ENCODE measurements at places on chromosomes 7 and 10. TPM values are rescaled to one million over a fixed set of nuclear protein-coding genes. Genes with fewer than 3 reads are reported as not detected.
A peak's percentile ranks its signal among the peaks of the same experiment; 100 is the strongest.

CPVL gene
- total RNA-seq, result 35.6 TPM

RTKN2 gene
- total RNA-seq, result 19.1 TPM

DNA sequence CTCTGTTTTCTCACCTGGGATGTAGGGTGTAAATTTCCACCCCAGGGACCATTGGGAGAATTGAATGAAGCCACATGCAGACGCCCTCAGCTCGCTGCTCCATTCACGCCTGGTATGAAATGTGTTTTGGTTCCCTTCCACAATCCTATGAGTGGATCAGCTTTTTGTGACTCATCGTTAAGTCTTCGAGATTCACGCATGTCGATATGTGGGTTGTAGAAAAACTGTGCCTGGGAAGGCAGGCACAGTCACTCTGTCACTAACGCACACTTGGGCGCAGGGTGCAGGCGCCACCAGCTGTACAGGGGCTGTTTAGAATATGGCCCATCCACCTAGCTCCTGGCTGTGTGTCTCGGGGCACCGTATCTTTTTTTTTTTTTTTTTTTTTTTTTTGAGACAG is 64.2 kb upstream of the SH2B2 start:
- no peak for DNase-seq

DNA sequence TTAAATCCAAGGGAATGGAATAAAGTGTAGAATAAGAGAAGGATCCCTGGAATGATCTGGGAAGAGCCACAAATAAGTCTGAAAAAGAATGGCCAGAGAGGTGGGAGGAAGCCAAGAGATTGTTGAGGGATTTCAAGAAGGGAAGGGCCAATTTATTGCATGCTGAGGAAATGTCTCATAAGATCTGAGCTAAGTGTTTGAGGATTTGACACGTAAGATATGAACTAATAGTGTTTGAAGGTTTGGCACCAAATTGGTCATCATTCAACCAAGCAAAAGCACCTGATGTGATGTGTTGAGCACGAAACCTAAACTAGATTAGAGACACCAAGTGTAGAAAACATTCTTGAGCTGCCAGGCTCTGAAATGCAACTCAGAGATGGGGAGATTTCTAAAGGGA is 97.9 kb downstream of the TSPAN12 start:
- DNase-seq, result no peak

GRCh38 chr7:85573346-85573745 is 386.5 kb upstream of the SEMA3D start:
- no peak for DNase-seq

DNA sequence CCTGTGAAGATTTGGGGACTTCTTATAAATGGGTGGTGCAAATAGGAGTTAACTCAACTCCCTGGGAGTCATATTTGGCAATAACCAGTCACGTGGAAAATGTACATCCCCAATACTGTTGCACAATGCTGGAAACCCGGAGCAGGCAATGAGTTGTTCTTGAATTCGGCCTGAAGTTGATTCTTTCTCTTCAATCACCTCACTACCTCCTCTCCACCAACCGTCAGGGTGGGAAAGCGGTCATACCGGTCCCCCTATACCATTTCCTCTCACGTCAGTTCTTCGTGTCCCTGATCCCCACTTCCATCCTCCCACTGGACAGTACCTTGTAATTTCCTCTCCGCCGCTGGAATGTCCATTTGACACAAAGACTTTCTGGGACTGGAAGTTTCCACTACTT is 2.8 kb downstream of the GIMAP5 start:
- DNase-seq, result no peak

CFTR gene
- total RNA-seq, result 0.47 TPM

DNA sequence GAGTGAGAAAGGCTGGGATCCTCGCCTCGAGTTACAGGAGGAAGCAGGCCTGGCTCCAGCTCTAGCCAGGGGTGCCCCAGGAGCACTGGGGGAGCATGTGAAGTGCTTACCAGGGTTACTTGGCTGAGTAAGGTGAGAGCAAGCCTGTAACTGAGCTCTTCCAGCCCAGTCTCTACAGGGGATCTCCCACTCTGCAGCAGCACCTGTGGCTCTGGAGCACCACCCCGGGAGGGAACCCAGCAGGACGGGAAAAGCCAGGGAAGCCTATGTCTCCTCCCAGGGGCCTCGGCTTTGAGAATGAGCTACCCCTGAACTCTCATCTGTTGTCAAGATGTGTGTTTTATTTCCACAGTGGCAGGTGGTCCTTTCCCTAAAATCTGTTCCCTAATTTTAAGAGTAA is 10.6 kb downstream of the LRRC20 start:
- no peak for DNase-seq

CUBN gene
- 0.72 TPM for total RNA-seq

DNA sequence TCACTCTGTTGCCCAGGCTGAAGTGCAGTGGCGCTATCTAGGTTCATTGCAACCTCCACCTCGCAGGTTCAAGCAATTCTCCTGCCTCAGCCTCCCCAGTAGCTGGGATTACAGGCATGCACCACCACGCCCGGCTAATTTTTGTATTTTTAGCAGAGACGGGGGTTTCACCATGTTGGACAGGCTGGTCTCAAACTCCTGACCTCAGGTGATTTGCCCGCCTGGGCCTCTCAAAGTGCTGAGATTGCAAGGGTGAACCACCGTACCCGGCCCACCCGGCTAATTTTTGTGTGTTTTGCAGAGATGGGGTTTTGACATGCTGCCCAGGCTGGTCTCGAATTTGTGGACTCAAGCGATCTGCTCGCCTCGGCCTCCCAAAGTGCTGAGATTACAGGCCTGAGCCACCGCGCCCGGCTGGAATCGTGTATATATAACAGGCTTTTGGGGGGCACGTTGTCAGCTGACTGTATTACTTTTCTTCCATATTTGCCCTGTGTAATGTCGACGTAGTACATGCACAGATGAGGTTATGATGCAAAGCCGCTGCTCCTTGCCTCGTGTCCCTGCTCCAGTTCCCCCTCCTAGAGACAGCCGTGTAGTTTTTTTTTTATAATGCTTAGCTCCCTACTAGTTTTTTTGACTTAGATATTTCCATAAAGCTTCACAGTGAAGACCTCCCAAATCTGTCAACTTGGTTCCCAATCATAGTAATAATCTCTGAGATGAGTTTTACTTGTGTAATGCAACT is 883 bp upstream of the TRA2A start:
- no peak for DNase-seq

GRCh38 chr7:74029089-74029785 is 1.3 kb downstream of the ELN start:
- DNase-seq, result no peak

DNA sequence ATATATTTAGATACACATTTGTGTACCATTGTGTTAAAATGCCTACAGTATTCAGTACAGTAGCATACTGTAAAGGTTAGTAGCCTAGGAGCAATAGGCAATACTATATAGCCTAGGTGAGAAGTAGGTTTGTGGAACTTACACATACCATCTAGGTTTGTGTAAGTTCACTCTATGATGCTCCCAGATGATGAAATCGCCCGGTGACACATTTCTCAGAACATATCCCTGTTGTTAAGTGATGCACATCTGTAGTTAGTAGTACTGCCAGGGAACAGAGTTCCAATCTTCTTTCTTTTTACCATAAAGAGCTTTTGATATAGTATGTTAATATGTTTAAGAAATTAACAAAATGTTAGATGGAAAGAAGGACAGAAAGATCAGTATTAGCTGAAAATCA is 138.2 kb downstream of the SNX13 start:
- no peak for DNase-seq

DNA sequence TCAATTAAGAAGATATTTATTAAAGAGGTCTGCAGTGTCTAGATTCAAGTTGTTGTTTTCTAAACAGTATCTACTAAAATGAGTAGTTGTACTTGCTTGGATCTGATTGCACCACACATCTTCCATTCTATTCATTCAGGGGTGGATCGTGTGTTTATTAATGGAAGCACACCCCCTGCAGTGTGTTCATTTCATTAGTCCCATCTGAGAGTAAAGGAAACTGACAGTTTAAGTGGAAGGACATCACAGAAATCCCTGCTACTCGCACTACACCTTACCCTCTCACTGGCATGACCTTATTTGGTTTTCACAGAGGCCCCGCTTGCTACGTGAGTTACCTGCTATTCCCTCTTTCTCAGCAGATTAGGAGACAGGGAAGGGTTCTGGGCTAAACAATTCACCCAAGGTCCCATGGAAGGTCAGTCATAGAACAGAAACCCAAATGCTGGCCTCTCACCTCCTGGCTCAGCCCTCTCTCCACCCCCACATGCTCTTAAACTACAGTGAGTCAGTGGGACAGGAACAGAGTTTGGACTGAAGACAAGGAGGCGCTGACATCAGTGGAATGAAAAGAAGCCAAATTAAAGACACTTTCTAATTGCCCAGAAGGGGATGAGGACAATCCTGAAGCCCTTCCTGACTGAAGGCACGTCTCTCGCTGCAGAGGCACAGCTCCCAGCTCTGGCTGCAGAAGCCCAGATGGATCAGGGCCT is 369.2 kb upstream of the NRP1 start:
- DNase-seq, result no peak

DNA sequence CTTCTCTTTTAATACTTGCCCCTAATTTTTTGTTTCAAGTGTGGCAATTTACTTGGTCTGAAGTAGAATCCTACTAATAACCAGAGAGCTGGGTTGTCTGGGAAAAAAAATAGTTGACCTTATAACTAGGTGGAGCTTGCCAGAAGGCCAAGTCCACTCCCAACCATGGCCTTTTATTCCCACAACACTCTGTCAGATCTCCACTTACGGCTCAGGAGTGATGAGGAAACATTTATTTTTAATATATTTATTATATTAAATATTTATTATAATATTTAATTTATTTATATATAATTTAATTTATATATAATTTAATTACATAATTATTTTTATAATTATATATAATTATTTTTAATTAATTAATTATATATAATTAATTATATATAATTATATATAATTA is 58.8 kb downstream of the TSPAN12 start:
- no peak for DNase-seq

DNA sequence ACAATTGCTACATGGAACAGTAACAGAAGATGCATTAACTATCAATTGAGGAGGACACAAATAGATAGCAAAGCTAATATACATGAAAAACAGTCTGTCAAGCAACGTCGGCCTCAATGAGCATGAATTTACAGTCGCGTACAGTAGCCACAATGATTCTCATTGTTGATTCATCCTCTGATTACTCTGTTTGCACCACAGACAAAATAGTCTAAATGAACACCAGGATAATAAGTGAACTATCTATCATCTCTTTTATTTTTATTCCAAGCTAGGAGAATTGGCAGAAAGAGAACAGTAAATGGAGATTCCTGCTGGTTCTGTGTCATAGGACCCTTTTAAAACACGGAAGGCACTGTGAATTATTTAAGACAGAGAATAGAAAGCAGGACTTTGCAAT is 108.5 kb downstream of the EVX1 start:
- no peak for DNase-seq

GRCh38 chr10:74637685-74638084 is 188.7 kb upstream of the KAT6B start:
- DNase-seq, result no peak

DNA sequence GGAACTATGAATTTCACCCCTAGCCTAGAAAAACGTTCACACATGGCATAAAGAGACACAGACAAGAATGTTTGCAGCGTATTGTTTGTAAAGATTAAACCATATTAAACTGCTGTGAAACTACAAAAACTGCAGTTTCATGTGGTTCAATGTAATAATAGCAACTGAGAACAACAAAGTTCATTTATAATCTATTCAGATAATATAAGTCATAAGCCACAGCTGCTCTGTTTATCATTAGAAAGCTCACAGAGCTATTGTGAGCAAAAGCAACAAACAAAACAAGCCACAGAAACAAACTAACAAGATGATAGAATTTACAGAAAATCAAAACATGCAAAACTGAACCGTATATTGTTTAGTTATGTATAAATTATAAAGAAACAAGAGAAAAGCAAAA is 113.5 kb downstream of the AHR start:
- DNase-seq, result no peak

DNA sequence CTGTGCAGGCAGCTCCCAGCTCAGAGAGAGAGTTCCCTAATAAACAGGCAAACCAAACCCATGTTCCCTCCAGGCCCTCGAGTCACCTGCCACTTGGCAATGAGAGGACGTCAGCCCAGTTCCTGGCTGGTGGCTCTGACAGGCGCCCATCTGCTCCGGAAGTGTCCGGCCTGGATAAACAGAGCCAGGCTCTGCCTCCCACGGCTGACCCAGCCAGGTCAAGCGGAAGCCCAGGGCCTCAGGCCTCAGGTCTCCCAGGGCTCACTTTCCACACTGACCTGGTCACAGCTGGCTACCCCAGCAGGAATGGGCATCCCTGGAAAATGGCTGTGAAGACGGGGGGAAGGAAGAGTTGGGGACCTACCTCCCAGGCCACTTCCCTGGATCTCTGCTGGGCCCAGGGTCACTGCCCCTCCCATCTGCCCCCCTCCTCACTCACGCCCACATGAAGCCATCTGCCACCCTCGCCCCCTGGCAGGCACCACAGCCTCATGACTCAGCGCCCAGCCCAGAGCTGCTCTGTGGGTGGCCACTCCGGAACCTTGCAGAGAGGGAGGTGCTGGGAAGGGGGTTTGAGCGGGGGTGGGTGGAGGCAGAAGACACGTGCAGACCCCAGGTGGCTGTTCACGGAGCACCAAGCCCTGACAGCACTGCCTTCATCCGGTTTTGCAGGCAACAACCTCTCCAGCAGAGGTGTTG is 37.4 kb upstream of the DUSP5 start:
- DNase-seq, result peak; percentile 53

GRCh38 chr7:19118636-19119371 is 1.4 kb upstream of the TWIST1 start:
- DNase-seq, result peak; percentile 88

DNA sequence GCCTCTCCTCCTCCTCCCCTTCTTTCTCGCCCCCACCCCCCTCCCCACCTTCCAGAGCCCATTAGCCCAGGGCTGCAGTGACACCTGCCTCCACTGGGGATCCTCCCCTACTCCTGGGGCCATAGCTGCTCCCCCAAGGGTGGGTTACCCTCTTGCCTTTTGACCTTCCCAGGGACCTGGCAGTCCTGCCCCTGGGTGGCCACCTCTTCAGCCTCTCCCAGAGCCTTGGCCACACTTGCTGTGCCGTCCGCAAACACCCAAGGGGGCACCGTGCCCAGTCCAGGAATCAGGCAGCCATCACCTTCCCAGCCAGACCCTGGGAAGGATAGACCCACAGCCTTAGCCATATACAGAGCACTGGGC is 19.8 kb upstream of the CLDN4 start:
- DNase-seq, result peak; percentile 70

DNA sequence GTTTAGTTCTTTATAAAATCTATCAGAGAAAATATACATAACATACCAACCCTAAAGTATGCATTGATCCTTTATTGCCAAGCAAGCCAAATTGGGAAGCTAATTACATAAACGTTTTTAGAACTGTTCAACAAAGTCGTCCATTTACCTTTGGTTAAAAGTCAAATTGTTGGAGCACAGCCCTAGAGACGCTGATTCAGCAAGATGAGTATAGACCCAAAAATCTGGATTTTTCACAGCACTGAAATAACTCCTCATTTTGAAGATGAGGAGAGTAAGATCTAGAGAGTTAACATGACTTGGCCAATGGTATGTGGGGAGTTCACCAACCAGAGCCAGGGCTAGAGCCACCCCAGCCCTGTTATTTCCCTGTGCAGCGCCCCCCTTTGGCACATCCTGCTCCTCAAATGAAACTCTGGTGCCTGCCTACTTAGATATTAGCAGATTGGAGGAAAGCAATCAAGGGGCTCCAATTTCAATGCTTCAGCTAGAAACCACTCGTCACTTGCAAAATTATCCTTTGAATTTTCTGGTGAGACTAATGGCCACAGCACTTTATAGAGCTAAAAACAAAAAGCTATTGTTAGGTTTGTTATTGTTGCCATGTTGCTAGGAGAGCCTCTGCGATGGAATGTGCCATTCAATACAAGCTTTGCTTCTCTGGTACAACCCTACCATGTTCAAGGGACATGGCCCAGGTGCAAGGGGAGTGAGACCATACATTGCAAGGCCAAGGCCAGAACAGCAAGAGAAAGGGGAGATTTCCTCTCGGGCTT is 132.6 kb upstream of the ZEB1 start:
- DNase-seq, result peak; percentile 78

Measured in endodermal cell (in vitro differentiated cells).